Activated naive CD4-positive, alpha-beta T cell treated with anti-CD3 and anti-CD28 coated beads, Interleukin-2, amount 50 U/mL, for 72 hours (primary cell): ENCODE measurements at places on chromosomes 13 and 19. TPM values are rescaled to one million over a fixed set of nuclear protein-coding genes. Genes with fewer than 3 reads are reported as not detected.

GRCh38 chr13:46575818-46576221 is 22.9 kb downstream of the LRCH1 start:
- no peak for DNase-seq

The ZSCAN4 gene
- total RNA-seq, result 0.18 TPM

DNA sequence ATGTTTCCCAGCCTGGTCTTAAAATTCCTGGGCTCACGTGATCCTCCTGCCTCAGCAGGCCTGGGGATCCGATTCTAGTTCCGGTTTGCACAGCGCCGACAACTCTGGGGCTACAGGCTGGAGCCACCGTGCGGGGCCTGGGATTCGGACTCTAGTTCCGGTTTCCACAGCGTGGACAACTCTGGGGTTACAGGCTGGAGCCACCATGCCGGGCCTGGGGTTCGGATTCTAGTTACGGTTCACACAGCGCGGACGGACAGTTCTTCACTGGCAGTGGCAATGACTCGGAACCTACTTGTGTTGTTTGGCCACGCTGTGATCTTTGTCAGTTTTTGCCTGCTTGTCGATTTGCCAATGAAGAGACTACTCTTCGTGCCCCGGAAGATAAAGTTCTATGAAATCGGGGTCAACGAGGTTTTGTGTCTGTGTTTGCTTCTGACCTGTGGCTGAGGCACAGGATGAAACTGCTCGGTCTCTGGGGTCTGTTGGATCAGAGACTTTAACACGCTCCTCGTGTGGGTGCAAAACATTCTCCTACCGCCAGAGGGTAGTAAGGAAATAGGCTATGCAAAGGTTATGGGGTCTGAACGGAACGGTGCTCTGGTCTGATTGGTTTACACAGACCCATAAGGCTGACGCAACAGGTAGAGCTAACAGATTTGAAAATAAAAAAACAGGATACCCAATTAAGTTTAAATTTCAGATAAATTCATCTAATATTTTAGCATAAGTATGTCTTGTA is 12.1 kb upstream of the ZSCAN1 start:
- no peak for DNase-seq

The TEX26 gene
- not detected for total RNA-seq

DNA sequence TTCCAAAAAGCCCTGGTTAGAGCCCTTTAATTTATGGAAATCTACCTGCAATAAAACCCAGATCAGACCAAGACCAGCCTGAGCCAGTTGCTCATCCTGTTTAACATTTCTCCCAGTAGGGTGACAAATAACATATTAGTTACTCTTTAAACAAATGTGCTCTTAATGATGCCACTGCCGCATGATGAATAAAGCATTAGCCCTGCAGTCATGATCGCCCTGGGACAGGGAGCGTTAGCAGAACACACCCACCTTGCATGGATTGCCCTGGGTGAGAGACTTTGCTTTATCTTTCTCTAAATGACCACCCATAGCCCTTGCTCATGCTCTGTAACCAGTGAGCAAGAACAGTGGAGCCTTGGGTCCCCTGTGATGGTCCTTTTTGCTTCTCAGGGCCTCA is 362.4 kb downstream of the ENOX1 start:
- no peak for DNase-seq

GRCh38 chr13:111186305-111186935 is 71.3 kb downstream of the ARHGEF7 start:
- DNase-seq, result no peak

DNA sequence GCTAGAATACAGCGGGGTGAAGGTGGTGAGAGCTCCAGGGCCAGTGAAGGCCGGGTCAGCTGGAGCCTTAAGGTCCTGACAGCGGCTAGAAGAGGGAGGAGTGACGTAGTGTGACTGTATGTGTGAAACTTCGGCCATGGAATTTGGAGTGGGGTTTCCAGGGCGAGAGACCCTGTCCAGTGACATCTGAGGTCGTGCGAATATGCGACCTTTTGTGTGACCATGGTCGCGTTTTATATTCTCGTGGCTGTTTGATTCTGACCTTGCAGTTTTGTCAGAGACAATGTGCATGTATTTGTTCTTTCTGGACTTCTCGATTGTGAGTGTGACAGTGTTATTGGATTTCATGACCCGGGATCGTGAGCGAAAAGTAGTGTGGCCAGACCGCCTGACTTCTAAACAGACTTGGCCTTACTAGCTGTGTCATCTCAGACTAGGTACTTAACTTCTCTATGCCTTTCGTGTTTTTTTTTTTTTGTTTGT is 405 bp upstream of the ZNF569 start:
- no peak for DNase-seq

GRCh38 chr19:41801792-41802211 is 5.4 kb downstream of the CEACAM3 start:
- DNase-seq, result no peak

DNA sequence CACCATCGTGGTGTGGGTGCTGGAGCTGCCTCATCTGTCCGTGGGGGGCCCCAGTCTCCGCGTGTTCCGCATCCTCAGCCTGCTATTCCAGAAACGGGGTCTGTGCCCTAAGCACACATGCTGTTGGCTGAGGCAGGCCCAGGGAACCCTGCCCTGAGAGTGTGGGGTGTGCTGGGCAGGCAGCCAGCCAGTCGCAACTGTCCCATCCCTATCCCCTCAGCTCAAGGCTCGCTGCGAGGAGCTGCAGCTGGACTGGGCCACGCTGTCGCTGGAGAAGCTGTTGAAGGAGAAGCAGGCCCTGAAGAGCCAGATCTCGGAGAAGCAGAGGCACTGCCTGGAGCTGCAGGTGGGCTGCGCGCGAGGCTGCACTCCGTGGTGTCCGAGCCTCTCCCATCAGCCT is 21.9 kb downstream of the PLEKHJ1 start:
- DNase-seq, result no peak

DNA sequence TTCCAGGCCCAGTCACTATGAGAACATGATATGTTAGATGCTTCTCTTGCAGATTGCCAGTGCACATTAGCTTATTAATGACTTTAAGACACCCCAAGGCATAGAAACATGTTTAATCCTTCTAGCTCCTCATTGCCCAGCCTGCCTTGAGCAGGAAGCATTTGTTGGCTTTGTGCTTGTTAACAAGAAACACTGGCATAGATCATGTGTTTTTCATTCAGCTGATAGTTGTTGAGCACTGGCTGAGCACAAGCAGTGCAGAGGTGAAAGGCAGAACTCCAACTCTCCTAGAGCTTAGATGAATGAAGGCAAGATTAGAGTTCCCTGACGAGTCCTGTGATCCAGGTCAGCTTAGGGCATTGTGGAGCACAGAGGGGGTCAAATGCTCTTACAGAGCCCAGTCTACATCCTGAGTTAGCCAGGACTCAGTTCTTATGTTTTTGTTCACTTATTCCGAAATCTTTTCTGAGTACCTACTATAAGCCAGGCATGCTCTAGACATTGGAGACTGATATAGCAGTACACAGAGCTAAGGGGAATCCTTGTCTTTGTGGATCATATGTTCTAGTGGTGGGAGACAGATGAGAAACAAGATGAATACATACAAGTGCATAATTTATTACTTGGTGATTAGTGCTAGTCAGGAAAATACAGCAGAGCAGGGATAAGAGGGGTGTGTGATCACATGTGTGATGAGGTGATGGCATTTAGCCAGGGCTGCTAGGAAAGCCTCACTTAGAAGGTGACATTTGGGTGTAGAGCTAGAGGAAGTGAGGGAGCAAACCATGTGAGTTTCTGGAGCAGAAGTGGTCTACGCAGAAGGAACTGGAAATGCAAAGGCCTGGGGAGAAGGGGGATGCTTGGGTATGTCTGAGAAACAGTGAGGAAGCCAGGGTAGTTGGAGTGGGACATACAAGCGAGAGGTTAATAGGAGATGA is 101.2 kb downstream of the WASF3 start:
- DNase-seq, result no peak

DNA sequence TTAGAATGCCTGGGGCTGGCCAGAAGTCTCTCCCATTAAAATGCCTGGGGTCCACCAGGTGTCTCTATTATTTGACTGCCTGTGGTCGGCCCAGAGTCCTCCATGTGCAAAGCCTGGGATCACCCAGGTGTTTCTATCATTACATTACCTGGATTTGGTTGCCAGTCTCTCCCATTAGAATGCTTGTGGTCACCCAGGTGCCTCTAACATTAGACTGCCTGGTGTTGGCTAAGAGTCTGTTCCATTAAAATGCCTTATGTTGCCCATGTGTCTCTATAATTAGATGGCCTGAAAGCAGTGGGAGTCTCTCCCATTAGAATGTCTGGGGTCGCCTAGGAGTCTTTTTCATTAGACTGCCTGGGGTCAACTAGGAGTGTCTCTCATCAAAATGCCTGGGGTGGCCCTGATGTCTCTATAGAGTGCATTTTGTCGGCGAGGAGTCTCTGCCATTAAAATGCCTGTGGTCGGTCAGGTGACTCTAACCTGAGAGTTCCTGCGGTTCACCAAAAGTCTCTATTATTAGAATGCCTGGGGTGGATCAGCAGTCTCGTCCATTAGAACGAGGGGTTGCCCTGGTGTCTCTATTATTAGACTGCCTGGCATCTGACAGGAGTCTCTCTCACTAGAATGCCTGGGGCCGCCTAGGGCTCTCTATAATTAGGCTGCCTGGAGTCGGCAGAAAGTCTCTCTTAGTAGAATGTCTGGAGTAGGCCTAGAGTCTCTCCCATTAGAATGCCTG is 1540.5 kb downstream of the UQCRFS1 start:
- no peak for DNase-seq
